CD4-positive, alpha-beta T cell treated with Interleukin-17A for 1 hour (primary cell): ENCODE measurements at places on chromosomes 13 and 19.

DNA sequence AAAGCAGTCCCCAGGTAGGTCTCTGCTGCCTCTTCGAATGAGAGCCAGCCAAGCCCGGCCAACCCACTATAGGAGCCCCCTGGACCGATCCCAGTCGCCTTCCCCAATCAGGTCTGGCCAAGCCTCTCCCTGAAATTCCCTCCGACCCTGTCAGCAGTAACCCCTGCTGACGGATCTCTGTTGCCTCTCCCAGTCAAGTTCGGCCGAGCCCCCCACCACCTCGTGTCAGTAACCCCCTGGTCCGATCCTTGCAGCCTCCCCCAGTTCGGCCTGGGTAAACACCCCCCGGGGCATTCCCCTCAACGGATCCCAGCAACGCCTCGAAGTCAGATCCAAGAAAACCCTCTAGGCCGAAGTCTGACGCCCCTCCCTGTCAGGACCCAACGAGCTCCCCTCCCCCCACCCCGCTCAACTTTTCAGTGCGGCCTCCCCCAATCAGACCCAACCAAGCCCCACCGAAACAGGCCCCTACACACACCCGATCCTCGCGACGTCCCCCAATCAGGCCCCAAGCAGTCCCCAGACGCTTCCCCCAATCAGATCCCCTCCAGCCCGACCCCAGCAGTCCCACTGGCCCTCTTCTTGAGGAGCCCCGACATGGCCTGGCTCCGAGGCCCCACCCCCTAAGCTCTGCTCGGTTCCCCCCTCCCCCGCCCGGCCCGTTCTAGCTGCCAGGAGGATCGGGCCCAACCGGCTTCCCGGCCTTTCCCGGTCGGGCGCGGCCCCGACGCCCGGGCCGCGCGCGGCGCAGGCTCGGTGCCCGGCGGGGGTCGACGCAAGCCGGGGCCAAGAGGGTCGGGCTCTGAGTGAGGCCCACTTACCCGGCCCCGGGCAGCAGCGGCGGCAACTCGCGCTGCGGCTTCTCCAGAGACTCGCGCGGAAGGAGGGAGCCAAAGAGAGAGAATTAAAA, 1.8 kb downstream of the TNPO2 start:
- peak; percentile 61 for DNase-seq

DNA sequence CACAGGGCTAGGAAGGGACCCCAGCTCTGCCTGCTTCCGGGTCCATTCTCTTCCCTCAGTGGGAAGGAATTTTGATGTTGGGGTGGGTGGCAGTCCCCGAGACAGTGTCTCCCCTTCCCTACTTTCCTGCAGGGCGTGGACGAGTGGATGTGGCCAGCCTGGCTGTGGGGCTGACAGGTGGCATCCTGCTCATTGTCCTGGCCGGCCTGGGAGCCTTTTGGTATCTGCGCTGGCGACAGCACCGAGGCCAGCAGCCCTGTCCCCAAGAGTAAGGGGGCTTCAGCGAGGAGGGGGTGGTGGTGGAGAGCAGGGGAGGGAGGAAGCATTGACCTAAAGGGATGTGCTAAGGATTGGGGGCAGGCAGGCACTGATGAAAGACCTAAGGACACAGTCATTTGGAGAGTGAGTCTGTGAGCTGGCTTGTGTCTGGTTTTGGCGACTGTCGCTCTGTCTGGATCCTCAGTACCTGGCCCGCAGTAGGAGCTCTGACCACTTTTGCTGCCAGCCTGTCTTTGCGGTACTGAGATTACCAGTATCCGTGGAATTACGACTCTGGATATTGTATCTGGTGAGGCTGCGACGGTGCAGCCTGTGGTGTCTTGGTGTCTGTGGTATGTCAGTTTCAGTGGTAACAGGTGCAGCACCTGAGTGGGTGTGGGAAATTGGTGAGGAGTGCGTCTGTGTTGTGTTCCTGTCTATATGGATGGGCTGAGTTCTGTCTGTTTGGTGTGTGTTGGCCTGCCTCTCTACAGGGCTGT, 2.4 kb upstream of the PRR12 start:
- peak; percentile 39 for DNase-seq

GRCh38 chr13:113741191-113741668, 17.8 kb upstream of the TMEM255B start:
- DNase-seq: peak; percentile 32

DNA sequence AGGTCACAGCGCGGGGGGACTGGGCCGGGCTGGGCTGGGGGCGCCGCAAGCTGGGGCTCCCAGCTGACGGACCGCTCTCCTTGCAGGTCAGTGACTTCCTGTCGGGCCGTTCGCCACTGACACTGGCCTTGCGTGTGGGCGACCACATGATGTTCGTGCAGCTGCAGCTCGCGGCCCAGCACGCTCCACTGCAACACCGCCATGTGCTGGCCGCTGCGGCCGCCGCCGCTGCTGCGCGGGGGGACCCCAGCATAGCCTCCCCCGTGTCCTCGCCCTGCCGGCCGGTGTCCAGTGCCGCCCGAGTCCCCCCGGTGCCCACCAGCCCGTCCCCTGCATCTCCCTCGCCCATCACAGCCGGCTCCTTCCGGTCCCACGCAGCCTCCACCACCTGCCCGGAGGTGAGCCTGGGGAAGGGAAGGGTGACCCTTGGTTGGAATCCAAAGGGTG, 5.7 kb downstream of the MIDN start:
- no peak for DNase-seq

DNA sequence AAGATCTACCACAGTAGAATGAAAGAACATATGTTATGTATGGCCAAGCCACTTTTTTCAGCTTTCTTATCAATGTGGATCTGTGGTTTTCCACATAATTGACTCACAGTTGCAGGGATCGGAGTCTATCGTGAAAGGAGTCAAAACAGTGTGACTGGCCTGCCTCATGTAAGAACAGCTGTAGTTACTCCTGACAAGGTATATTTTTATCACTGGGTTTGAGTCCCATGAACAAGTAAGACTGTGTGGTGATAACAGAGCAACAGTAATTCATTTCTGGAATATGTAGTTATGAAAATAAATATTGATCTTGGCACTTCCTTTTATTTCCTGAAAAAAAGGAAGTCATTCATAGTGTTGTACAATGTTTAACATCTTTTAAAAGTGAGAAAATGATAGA, 416.6 kb downstream of the KLF12 start:
- peak; percentile 63 for DNase-seq

GRCh38 chr13:47211106-47211505, 314.3 kb upstream of the HTR2A start:
- no peak for DNase-seq

- no peak for DNase-seq
These were observed 2.9 kb downstream of the ABCC4 start for GRCh38 chr13:95298169-95298965.

DNA sequence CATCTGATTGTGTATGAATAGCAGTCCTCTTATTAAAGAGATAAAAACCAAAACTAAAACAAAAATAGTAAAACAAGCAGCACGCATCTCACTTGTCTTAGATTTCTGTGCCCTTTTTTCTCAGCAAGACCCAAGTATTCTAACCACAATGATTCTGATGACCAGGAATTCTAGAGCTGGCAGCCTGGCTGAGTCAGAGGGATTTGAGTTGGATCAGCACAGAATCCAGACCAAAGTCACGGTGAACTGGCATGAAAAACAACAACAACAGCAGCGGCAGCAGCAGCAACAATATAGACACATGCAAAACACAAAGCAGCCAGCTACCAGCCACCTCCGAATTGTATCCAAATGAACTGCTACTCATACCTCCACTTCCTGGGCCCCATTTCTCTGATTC, 360.5 kb downstream of the KCNRG start:
- no peak for DNase-seq

DNA sequence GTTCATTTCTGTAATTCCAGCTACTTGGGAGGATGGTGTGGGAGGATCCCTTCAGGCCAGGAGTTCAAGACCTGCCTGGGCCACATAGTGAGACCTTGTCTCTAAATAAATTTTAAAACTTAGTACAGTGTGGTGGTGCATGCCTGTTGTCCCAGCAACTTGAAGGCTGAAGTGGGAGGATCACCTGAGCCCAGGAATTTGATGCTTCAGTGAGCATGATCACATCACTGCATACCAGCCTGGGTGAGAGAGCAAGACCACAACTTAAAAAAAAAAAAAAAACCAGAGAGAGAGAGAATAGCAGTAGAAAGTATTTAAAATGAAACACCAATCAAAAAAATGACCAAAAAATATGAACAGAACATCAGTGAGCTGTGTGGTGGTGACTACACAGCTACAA, 7.1 kb upstream of the ZNF823 start:
- DNase-seq: no peak

- DNase-seq: no peak
These were observed 471.4 kb downstream of the LIG4 start for GRCh38 chr13:107743983-107744382.

DNA sequence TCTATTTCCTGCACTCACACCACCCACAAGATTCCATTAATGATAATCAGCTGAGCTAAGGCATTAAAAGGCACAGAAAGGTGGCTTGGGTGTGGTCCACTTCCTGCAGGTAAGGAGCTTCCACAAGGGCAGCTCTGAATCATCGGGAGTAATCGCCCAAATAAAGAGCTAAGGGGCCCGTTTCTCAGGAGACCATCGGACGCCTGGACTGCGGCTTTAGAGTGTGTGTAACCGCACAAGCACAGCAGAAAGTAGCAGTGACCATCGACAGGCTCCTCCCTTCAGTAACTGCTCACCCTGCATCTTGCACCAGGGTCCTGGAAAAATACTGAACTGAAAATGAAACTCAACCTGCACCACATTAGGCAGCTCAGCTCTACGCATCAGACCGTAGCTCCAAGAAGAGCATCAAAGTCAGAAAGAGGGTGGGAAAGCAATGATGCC, 6.0 kb downstream of the STK24 start:
- peak; percentile 65 for DNase-seq

DNA sequence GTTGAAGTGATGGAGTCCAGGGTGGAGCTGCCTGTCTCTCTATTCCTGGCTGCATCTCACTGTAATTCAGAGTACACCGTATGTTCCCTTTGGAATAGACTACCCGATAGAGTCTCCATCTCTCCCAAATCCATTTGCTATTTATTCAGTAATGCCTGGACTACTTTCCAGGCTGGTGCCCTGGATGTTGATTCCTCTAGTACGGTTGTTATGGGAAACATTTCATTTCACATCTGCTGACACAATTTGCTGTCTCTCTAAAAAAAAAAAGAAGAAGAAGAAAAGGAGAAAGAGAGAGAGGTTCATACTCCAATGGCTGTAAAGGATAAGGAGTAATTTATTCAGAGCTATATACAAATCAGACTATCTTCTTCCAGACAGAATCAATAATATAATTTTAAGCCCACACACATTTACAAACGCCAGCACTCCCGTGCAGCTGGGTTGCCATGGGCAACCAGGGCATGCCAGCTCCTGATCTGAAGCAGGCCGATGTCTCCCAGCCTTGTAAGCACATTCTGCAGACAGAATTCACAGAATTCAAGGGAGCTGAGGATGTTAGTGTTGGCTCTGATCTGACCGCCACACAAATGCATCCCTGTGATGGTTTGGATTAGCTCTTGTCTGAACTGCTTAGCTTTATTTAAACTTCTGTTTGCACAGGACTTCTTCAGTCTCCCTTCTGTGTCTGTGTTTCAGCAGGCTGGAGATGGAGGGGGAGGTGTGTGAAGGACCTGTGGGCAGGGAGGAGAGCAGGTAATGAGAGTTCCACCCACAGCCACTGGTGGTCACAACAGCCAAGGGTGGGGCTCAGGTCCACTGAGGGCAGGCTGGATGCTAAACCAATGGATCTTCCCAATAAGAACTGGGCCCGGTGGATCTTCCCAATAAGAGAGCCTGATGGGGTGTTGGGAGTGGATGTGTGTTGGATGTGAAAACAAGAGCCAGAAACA, 66.0 kb downstream of the TEX26 start:
- no peak for DNase-seq
